MCF 10A (cell line): ENCODE measurements at places on chromosomes 6 and 20. TPM values are rescaled to one million over a fixed set of nuclear protein-coding genes. Genes with fewer than 3 reads are reported as not detected.

DNA sequence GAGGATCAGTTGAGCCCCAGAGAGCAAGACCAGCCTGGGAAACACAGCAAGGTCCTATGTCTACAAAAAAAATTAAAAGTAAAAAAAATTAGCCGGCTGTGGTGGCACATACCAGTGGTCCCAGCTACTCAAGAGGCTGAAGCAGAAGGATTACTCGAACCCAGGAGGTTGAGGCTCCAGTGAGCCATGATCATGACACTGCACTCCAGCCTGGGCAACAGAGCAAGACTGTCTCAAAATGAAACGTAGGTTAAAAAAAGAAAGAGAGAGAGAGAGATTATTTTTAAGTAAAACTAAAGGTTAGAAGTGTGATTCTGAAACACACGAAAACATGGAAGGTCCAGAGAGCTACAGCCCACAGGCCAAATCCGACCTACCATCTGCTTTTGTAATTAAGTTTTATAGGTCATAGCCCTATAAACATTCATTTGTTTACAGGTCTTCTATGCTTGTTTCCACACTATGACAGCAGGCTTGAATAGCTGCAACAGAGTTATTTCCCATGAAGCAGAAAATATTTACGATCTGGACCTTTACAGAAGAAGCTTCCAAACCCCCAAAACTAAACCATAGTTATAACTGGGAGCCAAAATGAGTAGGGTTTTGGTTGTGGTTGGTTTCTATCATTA lies 279.7 kb downstream of the GMDS start:
- H3K27ac ChIP-seq = no peak overlapping the region
- no peak overlapping the region for H3K4me3 ChIP-seq
- H3K27me3 ChIP-seq = no peaks in the 10 kb centered on the region
- no peaks in the 10 kb centered on the region for H3K4me1 ChIP-seq
- DNase-seq = no peak

GRCh38 chr6:80438772-80439171 lies 332.3 kb downstream of the BCKDHB start:
- peak; percentile 68 for DNase-seq
- H3K27ac ChIP-seq = peak overlapping the region; percentile 91
- H3K27me3 ChIP-seq = no peaks in the 10 kb centered on the region
- H3K36me3 ChIP-seq = no peaks in the 10 kb centered on the region
- H3K4me3 ChIP-seq = no peak overlapping the region
- H3K4me1 ChIP-seq = peaks cover 20% of the 10 kb centered on the region

- H3K27me3 ChIP-seq = no peaks in the 10 kb centered on the region
- H3K4me1 ChIP-seq = no peaks in the 10 kb centered on the region
- H3K36me3 ChIP-seq = no peaks in the 10 kb centered on the region
- peak; percentile 70 for DNase-seq
- no peak overlapping the region for H3K27ac ChIP-seq
- H3K4me3 ChIP-seq = peak overlapping the region; percentile 58
Observed at GRCh38 chr20:36153736-36154699, 522 bp upstream of the EPB41L1 start.

- peaks cover 4% of the 10 kb centered on the region for H3K4me1 ChIP-seq
- H3K27me3 ChIP-seq = no peaks in the 10 kb centered on the region
- H3K4me3 ChIP-seq = no peak overlapping the region
- H3K36me3 ChIP-seq = no peaks in the 10 kb centered on the region
- DNase-seq = no peak
Observed at GRCh38 chr6:92459606-92460005, 959.8 kb downstream of the EPHA7 start.

DNA sequence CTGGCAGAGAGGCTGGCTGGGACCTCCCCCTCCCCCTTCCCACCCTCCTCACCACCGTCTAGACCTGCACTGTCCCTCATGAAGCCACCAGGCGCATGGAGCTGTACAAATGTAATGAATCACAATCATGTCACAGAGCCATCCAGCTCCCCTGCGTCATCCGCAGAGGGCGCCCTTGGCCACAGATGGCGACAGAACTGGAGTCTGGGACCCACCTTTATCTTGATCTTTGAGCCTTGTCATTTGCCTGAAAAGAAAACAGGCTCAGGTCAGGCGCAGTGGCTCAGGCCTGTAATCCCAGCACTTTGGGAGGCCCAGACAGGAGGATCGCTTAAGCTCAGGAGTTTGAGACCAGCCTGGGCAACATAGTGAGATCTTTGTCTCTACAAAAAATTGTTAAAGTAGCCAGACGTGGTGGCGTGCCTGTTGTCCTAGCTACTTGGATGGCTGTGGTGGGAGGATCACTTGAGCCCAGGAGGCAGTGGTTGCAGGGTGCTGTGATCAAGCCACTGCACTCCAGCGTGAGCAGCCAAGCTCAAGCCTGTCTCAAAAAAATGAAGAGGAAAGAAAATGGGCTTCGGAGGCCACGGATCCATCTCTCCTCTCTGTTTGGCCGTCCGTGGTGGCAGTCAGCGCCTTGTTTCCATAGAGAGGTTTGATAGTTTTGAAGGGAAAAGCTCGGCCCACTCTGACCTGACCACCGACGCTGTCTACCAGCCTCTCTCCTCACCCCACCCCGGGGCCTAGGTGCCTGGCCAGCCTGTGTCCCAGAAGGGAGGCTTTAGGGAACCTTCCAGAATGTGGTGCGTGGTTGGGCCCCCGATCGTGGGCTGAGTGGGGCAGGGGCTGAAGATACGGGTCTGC lies 6.2 kb downstream of the COL9A3 start:
- H3K4me3 ChIP-seq = no peak overlapping the region
- H3K27ac ChIP-seq = no peak overlapping the region
- H3K4me1 ChIP-seq = peaks cover 7% of the 10 kb centered on the region
- peak; percentile 66 for DNase-seq

The TMEM151B gene
- not detected in 2 replicates for total RNA-seq

DNA sequence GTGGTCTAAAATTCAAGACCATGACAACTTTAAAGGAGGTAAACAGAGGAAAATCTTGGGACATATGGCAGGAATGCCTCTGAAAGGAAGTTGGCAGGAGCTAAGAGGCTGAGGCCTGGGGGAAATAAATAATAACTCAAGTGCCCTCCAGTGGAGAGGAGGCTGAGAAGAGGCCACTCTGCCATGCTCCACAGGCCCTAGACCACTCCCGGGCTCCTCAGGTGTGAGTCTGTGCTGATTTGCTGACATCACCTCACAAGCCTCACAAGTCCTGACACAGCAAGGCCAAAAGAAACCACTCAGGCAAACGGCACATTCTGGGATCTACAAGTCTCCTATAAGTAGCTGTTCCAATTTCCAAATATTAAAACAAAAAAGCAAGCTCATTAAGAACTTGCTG lies 91.0 kb upstream of the RIPOR2 start:
- H3K36me3 ChIP-seq = no peaks in the 10 kb centered on the region
- DNase-seq = no peak
- no peak overlapping the region for H3K4me3 ChIP-seq
- H3K27ac ChIP-seq = no peak overlapping the region
- no peaks in the 10 kb centered on the region for H3K27me3 ChIP-seq

The ZBP1 gene
- total RNA-seq = not detected in 2 replicates

GRCh38 chr6:82022614-82023129 lies 224.9 kb downstream of the IBTK start:
- peaks cover 11% of the 10 kb centered on the region for H3K36me3 ChIP-seq
- peaks cover 13% of the 10 kb centered on the region for H3K4me1 ChIP-seq
- no peaks in the 10 kb centered on the region for H3K27me3 ChIP-seq
- peak; percentile 83 for DNase-seq
- H3K27ac ChIP-seq = no peak overlapping the region

The SIRPG gene
- not detected in 2 replicates for total RNA-seq

DNA sequence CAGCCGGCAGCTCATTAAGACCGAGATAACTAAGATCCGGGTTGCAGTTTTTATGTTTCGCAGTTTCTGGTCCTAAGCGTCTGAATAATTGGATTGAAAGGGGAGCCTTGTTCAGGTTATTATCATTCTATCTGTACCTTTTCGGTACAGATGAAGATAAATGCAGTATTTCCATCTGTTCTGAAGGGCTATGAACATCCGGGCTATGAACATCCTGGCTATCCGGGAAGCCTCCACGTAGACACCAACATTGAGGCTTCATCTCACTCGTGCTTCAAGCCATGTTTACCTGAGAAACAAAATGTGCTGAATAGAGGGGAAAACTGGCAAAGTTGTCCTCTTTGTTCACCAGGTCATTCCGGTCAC lies 399 bp upstream of the REPS1 start:
- no peaks in the 10 kb centered on the region for H3K4me1 ChIP-seq
- no peaks in the 10 kb centered on the region for H3K27me3 ChIP-seq
- H3K4me3 ChIP-seq = no peak overlapping the region
- no peaks in the 10 kb centered on the region for H3K36me3 ChIP-seq
- peak overlapping the region; percentile 97 for H3K27ac ChIP-seq

DNA sequence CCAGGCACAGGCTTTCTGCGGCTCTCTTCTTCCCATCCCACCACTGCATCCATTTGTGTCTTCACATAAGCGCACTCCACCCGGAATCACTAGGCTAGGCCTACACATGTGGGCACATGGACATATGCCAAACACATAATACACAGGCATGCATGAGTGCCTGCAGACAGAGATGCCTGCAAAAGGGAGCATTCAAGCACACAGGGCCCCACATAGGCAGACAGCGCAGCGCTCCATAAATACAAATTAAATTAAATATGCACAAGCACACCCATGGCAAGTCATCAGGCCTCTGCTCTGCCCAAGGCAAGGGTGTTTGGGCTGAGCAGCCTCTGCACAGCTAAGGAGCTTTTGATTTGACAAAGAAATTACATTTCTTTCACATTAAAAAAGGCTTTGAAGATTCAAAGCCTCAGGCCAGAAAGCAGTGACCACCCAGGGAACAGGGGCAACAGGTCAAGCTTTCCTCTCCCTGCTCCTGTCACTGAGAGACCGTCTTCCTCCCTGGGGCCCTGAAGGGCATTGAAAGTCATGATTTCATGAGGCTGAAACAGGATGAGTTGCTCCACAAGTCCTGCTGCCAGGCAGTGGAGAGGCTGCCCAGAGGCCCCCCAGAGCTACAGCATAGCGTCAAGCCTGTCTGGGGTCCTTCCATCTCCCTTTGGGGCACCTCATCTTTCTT lies 134.2 kb upstream of the LRFN2 start:
- H3K27ac ChIP-seq = no peak overlapping the region
- H3K4me1 ChIP-seq = no peaks in the 10 kb centered on the region
- no peak for DNase-seq
- no peaks in the 10 kb centered on the region for H3K36me3 ChIP-seq

GRCh38 chr6:52925042-52925441 lies 15.5 kb upstream of the GSTA3 start:
- no peak overlapping the region for H3K27ac ChIP-seq
- H3K36me3 ChIP-seq = no peaks in the 10 kb centered on the region
- no peak overlapping the region for H3K4me3 ChIP-seq
- peaks cover 17% of the 10 kb centered on the region for H3K4me1 ChIP-seq
- H3K27me3 ChIP-seq = no peaks in the 10 kb centered on the region
